ENCODE measurements at places on chromosomes 2 and 18.

DNA sequence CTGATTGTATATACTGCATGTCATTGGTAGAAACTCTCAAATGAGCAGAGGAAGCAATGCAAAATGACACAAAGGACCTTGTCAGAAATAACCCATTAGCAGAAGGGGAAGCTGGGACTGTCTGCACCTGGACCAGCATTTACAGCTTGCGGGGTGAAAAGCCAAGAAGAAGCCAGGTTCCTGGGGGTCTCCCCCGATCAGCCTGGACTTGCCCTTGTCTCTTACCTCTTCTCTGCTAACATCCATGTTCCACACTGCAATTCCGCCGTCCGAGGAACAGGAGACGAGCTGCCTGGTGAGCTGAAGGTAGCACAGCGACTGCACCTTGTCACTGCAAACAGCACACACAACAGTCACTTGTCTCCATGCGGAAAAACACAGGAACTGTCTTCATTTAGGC, 51.1 kb downstream of the WDFY1 start:
- DNase-seq, result no peak

GRCh38 chr2:103789381-103790095, 1027.7 kb downstream of the TMEM182 start:
- peak; percentile 42 for DNase-seq

DNA sequence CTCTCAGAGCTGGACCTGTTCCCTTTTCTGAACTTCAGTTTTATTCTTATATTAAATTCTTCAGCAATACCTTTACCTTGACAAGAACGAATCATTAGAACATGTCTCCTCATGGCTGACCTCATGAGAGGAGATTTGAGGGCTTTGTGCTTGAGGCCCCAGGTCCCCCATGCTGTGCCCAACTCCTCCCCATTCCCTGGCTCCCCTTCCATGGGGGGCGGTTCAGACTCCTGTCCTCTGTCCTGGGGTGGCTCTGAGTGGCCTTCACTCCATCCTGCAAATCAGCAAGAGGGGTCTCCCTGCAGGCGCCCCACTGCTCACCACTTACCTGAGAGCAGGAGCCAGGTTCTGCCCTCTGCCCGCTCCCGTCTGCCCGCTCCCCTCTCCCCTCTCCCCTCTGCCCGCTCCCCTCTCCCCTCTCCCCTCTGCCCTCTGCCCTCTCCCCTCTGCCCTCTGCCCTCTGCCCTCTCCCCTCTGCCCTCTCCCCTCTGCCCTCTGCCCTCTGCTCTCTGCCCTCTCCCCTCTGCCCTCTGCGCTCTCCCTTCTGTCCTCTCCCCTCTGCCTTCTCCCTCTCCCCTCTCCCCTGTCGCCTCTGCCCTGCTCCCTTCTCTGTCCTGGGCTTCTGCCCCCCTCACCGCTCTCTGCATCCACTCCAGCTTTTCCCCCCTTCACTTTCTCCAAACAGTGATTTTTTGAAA, 98.7 kb upstream of the ALKAL2 start:
- no peak for DNase-seq

DNA sequence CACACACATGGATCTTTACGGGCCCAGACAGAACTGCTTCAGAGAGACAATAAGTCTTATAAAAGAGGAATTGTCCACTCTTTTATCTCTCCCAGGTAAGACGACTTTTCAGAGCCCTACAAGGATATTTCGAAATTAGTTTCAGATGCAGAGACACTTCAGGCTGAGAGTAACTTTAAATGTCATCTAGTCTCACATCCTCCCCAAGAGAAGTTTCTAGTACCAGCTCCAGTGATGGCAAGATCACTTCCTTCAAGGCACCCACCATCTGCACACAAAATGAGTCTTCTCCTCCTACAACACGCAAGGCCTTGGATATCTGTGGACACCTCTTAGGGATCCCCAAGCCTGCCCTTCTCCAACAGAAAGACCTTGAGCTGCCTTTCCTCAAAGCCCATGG, 39.0 kb upstream of the KLHL29 start:
- DNase-seq, result no peak

DNA sequence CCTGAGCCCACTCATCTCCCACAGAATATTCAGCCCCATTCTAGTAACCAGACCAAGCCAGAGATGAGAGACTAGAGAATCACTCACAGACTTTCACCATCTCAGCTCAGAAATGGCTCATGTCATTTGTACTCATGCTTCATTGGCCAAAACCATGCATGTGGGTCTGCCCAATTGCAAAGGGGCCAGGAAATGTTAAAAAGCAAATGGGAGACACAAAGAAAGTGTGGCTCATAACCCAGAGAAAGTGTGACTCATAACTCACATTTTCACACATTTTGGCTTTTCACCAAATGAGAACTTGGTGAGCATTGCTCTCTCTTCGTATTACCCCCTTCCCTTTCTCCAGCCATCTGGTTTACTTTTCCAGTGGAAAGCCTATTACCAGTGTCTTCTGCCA, 66.2 kb downstream of the MDH1 start:
- no peak for DNase-seq

GRCh38 chr2:228377533-228377932, 196.0 kb upstream of the SPHKAP start:
- DNase-seq, result no peak

Measured in RWPE1 (cell line).